Tibial nerve (tissue), 4 donors: ENCODE measurements at places on chromosomes 4 and X. TPM values are rescaled to one million over a fixed set of nuclear protein-coding genes. Genes with fewer than 3 reads are reported as not detected.

GAB1 gene
- 123 TPM for total RNA-seq

NKX3-2 gene
- 0.30 TPM for total RNA-seq

GRCh38 chr4:41611881-41612871, 74.2 kb downstream of the LIMCH1 start:
- DNase-seq = peak; percentile 37
- H3K27ac ChIP-seq = no peak overlapping the region
- H3K4me1 ChIP-seq = no peaks in the 10 kb centered on the region
- no peaks in the 10 kb centered on the region for H3K36me3 ChIP-seq
- H3K4me3 ChIP-seq = peak overlapping the region; percentile 26

- DNase-seq = peak; percentile 53
- H3K4me3 ChIP-seq = peak overlapping the region; percentile 71
- peak overlapping the region; percentile 86 for H3K27ac ChIP-seq
- H3K36me3 ChIP-seq = no peaks in the 10 kb centered on the region
- no peaks in the 10 kb centered on the region for H3K27me3 ChIP-seq
Measured at GRCh38 chr4:186726426-186727168, 2.9 kb upstream of the FAT1 start.

DNA sequence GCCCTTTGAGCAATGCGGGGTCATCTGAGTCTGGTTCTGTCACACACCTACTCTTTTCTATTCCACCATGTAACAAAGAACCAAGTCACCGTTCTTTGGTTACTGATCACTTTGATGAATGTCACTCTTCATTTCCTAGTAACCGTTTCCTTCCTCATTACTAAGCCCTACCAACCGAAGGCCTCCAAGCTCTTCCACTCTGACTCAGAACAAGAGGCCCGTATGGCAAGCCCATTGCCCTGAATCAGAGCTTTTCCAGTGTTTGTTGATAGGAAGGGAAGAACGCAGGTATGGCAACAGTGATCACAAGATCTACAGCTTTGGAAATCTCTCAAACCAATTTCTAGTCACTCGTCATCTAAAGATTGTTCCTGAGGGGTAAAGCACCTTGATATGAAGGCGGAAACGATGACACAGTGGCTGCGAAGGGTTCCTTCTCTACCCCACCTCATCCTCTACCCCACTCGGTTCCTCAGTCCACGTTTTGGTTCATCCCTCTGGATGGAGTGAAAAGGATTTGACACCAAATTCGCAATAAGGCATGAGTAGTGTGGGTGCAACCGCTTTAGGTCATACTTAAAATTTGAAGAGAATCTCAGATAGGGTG, 28.0 kb upstream of the CD40LG start:
- no peaks in the 10 kb centered on the region for H3K36me3 ChIP-seq
- H3K4me1 ChIP-seq = no peaks in the 10 kb centered on the region
- no peak overlapping the region for H3K4me3 ChIP-seq
- no peaks in the 10 kb centered on the region for H3K27me3 ChIP-seq
- H3K27ac ChIP-seq = no peak overlapping the region
- DNase-seq = no peak

GRCh38 chr4:57614257-57614932, 504.2 kb upstream of the IGFBP7 start:
- H3K27ac ChIP-seq = no peak overlapping the region
- no peaks in the 10 kb centered on the region for H3K4me1 ChIP-seq
- no peaks in the 10 kb centered on the region for H3K27me3 ChIP-seq
- no peak for DNase-seq
- H3K4me3 ChIP-seq = no peak overlapping the region

GRCh38 chrX:68827848-68828624, 785 bp upstream of the EFNB1 start:
- H3K4me3 ChIP-seq = peak overlapping the region; percentile 83
- peaks cover 3% of the 10 kb centered on the region for H3K4me1 ChIP-seq
- H3K36me3 ChIP-seq = no peaks in the 10 kb centered on the region
- peak; percentile 79 for DNase-seq

- no peak overlapping the region for H3K4me3 ChIP-seq
- DNase-seq = no peak
- no peaks in the 10 kb centered on the region for H3K4me1 ChIP-seq
- no peaks in the 10 kb centered on the region for H3K27me3 ChIP-seq
Measured at GRCh38 chr4:22635692-22636091, 57.0 kb upstream of the GBA3 start.

GRCh38 chr4:182065255-182065654, 177.9 kb upstream of the TENM3 start:
- DNase-seq = no peak
- no peak overlapping the region for H3K27ac ChIP-seq
- H3K27me3 ChIP-seq = no peaks in the 10 kb centered on the region
- no peaks in the 10 kb centered on the region for H3K36me3 ChIP-seq
- H3K4me3 ChIP-seq = no peak overlapping the region

- no peaks in the 10 kb centered on the region for H3K27me3 ChIP-seq
- no peaks in the 10 kb centered on the region for H3K4me1 ChIP-seq
- DNase-seq = no peak
- no peak overlapping the region for H3K27ac ChIP-seq
Measured at GRCh38 chr4:44845309-44845708, 119.0 kb upstream of the GNPDA2 start.

DNA sequence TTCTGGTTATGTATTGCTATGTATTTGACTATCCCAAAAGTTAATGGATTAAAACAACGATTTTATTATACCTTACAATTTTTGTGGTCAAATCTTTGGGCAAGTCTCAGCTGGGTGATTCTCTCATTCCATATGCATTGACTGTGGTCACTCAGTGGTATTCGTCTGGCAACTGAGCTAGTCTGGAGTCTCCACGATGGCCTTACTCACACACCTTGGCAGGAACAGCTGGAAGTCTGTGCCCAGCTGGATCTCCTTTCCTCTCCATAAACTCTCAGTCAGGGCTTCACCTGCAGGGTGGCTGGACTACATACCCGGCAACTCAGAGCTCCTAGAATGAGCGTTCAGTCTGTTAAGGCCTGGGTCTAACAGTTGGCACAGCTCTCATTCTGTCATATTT, 141.1 kb upstream of the WDFY3 start:
- H3K27me3 ChIP-seq = no peaks in the 10 kb centered on the region
- H3K36me3 ChIP-seq = no peaks in the 10 kb centered on the region
- no peaks in the 10 kb centered on the region for H3K4me1 ChIP-seq
- no peak for DNase-seq
